ENCODE measurements at places on chromosomes 1 and 21.

GRCh38 chr1:114979278-114979891, 50.2 kb upstream of the TSHB start:
- peak; percentile 54 for DNase-seq

DNA sequence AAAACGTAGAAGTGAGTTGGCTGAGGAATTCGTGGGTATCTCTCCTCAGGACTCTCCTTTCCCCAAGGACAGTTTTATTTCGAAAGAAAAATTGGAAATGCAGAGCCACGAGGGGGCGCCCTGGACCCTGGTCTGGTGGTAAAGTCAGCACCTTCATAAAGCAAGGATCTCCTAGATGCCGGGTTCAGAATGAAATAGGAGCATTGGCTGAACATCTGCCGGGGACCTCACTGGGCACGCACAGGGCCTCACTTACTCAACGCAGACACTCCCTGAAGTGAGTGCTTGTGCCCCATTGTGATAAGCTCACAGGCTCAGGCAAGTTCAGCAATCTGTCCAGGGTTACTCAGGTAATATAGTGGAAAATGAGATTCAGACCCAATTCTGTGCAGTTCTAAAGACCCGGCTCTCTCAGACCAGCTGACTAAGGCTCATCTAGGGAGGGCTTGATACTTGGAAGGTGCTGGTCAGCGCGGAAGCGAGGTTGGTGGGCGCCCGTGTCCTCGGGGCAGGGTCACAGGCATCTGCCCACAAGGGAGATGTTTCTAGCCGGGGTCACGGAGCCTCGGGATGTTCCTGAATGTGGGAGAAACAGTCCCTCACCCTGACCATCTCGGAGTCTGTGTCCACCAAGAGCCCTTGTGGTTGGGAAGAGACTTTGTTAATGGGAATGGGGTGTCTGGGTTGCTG, 55.7 kb upstream of the ETV3 start:
- DNase-seq, result peak; percentile 59

DNA sequence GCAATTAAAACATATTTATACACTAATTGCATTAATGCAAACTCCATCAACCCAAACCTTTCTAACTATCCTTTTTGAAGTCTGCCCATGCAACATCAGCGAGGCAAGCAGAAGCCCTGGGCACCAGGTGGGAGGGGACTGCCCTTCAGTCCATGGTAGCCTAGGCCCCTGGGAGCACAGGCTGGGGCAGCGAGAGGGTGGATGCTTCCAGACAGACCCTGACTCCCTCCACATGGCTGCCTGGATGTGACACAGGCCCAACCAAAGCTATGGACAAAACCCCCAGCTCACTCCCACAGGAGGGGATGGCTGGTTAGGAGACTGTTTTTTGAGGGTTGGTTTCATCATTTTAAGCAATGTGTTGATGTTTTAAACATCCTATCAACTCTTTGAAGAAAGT, 17.8 kb upstream of the LRRC47 start:
- no peak for DNase-seq

DNA sequence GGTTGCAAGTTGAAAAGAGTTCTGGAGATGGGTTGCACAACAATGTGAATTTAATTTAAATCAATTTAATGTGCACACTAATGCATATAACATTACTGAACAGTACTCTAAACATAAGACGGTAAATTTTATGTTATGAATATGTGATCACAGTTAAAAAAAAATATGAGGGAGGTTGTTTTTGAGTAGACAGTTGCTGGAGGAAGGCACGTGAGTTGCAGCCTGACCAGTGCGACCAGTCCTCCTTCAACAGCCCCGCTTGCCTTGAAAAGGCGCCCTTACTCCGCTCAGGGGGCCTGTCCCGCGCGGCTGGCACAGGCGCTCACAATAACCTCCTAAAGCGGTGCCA, 322 bp upstream of the OLIG1 start:
- no peak for DNase-seq

DNA sequence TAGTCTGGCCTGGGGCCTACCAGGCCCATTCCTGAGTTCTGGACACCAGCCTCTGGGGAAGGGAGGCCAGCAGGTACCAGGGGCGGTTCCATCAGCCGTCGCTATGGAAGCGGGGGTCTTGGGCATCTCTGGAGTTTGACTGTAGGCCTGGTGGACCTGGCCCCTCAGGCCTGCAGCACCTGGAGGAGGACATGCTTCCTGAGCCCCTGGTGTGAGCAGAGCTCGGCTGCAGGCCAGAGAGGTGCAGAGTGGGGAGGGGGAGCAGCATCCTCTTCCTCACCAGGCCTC, 7.8 kb downstream of the MYBPH start:
- DNase-seq, result no peak

GRCh38 chr1:200437556-200438203, 27.8 kb upstream of the ZNF281 start:
- peak; percentile 77 for DNase-seq

GRCh38 chr1:54360165-54361005, 45.8 kb downstream of the SSBP3 start:
- DNase-seq, result no peak

GRCh38 chr1:77287535-77287934, 5.7 kb downstream of the AK5 start:
- no peak for DNase-seq

- DNase-seq, result peak; percentile 76
Measured at GRCh38 chr1:8858888-8859706, 19.4 kb downstream of the ENO1 start.

DNA sequence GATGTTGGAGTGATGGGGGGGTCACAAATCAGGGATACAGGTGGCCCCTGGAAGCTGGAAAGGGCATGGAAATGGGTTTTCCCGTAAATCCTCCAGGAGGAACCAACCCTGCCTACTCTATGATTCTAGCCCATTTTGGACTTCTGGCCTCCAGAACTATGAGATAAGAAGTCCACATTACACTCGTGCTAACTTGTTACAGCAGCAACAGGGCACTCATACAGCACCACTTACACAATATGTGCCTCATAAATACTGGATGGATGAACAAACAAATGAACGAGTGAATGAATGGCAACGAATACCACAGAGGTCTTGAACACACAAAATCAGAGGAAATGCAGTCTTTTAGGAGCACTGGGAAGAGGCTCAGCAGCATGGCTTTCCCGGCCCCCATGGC, 531.3 kb downstream of the NPHP4 start:
- DNase-seq, result no peak

DNA sequence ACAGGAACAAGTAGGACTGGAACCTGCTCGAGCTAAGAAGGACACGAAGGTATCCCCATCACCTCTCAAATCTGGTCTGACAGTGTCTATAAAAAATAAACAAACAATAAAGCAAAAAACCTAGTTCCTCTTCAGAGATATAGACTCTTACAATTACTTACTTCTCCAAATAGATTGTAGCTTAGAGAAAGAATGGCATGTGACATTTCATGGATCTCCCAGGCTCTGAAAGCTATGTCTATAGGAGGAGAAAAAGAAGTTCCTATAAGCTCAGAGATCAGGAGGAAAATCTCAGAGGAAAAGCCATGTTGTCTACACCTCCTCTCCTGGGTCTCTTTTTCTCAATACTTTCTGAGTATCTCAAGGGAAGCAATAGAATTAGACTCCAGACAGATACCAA, 12.3 kb upstream of the OR10J5 start:
- DNase-seq, result no peak

GRCh38 chr1:94130851-94131595, 10.1 kb upstream of the ABCA4 start:
- DNase-seq, result peak; percentile 43

- DNase-seq, result no peak
Measured at GRCh38 chr21:45531393-45532215, 10.6 kb downstream of the SLC19A1 start.

GRCh38 chr1:208951908-208952307, 631.6 kb upstream of the CAMK1G start:
- DNase-seq, result no peak

DNA sequence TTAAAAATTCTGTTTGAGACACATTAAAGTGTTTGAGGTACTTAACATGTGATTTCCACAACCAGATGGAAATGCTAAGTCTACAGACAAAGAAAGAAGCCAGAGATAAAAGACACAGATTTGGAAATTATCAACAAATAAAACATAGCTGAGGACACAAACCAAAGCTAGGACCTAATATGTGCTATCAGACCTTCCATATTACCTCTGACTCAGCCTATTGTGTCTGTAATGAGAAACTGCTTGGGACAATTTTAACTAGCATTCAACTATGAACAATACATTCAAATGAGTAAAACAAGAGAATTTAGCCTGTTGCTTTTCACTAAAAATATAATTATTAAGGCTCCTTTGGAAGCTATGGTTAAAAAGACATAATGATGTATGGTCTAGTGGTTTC, 54.6 kb downstream of the WNT2B start:
- DNase-seq, result no peak

DNA sequence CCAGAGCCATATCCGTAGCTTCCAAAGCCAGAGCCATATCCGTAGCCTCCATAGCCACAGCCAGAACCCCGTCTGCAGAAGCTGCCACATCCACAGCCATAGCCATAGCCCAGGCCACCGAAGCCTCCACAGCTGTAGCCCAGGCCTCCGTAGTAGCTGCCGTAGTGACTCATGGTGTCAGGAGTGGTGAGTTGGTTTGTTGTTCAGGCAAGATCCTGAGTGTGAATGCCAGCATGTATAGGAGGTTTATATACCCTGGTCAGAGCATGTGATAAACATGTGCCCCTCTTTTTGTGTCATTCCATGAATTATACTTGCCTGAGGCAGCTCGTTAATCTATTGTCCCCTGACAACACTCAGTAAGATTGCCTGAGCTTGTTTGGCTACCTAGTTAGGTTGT, at the start of gene KRTAP19-1:
Gene KRTAP19-1, minus strand, starts transcription at position 223 of the 400 bp plus-strand sequence. Its CDS starts 50 bp downstream, at position 173.
- DNase-seq, result no peak

GRCh38 chr1:218466341-218467010, 121.3 kb downstream of the TGFB2 start:
- peak; percentile 21 for DNase-seq

DNA sequence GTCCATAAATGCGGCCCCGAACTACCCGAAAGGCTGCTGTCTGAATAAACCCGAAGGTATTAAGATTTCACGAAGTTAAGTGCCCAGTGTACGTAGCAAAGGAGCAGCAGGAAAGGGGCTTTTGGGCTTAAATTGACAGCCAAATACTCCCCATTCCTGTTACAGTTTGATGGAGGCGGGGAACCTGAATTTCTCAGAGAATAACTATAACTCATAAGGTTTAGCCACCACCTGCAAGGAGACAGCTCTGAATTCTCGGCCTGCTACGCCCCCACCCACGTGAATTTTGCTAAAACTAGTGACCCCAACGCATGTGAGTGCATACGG, 5.2 kb downstream of the GFI1 start:
- no peak for DNase-seq

- peak; percentile 100 for DNase-seq
Measured at GRCh38 chr1:24018611-24019580, 38.8 kb upstream of the SRSF10 start.

DNA sequence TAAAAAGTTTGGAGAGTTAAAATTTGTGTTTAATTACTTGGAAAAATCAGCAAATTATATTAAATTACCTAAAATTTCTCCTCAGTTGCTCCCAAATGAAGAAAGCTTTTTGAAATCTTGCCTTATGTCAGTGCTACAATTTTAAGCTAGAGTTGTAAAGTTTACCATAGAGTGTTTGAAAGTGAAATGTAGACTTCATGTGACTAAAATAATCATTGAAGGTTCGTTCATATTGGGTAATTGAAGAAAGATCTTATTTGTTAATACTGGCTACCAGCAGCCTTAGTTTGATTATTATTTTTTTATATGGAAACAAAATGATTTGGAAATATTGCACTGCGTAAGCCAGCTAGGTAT, 4.4 kb downstream of the DYRK1A start:
- no peak for DNase-seq

GRCh38 chr1:71086331-71086730, 5.5 kb upstream of the ZRANB2 start:
- peak; percentile 11 for DNase-seq

GRCh38 chr1:63759778-63760177, 14.0 kb upstream of the ROR1 start:
- no peak for DNase-seq

DNA sequence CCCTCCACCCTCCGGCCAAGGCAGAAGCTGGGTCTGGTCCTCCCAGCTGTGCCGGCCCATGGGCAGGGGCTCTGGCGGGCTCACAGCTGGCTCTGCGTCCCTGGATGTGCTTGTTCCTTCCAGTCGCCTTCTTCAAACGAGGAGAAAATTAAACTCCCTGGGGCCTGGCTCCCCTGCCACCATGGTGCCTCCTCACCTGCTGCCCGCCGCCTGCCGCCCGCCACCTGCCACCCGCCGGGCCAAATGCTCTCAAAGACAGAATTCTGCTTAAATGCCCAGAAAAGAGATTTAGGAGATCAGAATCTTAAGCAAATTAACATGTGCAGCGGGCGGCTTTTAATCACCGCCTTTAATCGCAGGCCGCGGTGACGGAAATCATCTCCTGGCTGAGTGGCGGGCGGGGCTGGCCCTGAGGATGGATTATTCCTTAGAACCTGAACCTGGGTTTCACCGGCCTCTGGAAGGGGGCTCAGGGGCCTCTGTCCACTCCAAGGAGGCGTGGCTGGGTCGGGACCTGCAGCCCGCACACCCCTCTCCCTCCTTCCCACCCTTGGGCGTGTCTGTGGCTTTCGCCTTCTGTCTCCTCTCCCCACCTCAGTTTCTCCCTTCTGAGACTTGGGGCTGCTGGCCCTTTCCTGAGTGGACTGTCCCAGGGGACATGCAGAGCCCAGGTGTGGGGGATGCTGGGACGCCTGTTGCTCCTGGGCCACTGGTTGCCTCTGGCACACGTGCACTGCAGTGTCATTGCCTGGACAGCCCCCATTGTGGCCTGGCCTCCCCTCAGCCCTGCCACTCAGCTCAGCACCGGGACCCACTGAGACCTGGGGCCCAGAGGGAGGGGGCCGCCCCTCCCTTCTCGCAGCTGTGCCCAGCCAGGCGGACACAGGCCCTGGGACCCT, 10.5 kb upstream of the PLCH2 start:
- no peak for DNase-seq

- no peak for DNase-seq
Measured at GRCh38 chr1:31571340-31572295, 4.7 kb upstream of the TINAGL1 start.

DNA sequence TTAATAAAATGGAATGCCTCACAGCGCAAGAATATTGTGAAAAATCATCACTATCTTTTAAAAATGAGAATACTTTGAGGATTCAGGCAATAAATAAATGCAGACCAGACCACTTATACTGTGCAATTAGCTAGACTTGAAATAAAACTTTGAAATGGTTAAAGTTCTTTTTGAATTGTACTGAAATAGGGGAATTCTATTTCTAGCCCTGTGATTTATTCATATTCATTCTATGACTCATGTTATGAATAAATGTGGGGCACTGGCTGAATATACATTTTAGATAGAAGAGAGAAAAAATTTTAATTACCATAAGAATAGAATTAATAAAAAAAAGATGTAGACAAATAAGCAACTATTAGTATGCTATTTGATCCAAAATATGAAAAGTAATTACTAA, 16.4 kb upstream of the USP25 start:
- DNase-seq, result no peak

GRCh38 chr1:209207701-209208286, 375.7 kb upstream of the CAMK1G start:
- peak; percentile 60 for DNase-seq

GRCh38 chr1:246324711-246325110, 182.4 kb downstream of the SMYD3 start:
- peak; percentile 56 for DNase-seq

GRCh38 chr1:36542024-36542961, 59.6 kb upstream of the CSF3R start:
- DNase-seq, result no peak

Data from fibroblast of villous mesenchyme (primary cell).